ENCODE measurements at places on chromosomes 1 and 21.

GRCh38 chr1:233246965-233247364, 48.6 kb downstream of the PCNX2 start:
- no peak for DNase-seq

DNA sequence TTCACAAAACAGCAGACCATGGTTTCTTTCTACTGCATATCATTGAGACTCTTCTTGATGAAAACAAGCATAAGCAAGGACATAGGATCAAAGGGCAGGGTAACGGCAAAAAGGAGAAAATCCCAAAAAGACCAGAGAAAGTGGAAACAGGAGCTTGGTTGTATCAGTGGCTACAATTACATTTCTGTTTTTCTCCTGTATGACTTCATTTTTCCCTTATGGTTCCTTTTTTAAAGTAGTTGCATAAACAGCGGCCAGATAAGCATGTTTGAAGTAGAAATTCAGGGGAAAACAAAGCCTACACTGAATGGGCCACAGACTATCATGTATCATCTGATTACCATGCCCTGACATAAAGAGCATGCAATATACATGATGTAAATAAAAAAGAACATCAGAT, 4.6 kb downstream of the EGLN1 start:
- no peak for DNase-seq

- DNase-seq = peak; percentile 8
Observed at GRCh38 chr21:20997636-20998455, at the start of gene NCAM2. NCAM2 (plus strand) TSS chr21:20998409.

DNA sequence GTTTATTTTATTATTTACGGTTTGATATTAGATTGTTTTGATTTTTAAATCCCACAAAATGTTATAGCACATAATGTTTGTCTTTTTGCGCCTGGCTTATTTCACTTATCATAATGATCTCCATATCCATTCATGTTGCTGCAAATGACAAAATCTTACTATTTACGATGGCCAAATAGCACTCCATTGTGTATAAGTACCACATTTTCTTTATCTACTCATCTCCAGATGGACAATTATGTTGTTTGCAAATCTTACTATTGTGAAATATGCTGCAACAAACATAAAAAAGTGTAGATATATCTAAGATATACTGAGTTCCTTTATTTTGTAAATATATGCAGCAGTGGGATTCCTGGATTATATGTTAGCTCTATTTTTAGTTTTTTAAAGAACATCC, 1568.3 kb downstream of the AMY1C start:
- DNase-seq = no peak

DNA sequence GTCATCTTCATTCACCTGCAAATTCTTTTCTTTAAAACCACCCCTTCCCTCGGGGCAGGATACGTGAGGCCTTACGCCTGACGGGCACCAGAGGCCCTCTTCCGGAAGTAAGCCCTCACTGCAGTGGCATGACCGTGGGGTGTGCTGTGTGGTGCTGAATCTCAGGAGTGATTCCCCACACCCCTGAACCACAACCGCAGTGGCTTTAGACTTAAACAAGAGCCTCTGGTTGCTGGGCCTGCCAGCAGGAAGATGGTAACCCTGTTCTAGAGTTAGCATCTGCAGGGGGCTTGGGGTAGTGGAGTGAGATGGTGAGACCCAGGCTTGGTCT, 12.1 kb downstream of the BSND start:
- DNase-seq = no peak

GRCh38 chr1:221708076-221708571, 33.8 kb downstream of the DUSP10 start:
- DNase-seq = no peak

DNA sequence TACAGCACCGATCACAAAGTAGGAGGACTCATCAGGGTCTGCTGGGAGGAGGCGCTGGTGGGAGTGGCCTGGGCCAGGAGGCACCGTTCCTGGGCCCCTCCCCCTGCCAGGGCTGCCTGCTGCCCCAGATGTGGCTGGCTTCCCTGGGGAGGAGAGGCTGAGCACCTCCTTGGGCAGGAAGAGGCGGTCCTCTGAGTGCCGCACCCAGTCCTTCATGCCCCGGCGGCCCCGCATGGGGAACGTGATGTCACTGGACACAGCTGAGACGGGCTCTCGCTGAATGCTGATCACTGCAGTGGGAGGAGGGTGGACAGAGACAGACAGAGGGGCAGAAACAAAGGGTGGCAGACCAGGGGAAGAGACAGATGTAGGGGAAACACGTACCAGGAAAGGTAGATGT, 24.8 kb downstream of the ADGRB2 start:
- DNase-seq = no peak

DNA sequence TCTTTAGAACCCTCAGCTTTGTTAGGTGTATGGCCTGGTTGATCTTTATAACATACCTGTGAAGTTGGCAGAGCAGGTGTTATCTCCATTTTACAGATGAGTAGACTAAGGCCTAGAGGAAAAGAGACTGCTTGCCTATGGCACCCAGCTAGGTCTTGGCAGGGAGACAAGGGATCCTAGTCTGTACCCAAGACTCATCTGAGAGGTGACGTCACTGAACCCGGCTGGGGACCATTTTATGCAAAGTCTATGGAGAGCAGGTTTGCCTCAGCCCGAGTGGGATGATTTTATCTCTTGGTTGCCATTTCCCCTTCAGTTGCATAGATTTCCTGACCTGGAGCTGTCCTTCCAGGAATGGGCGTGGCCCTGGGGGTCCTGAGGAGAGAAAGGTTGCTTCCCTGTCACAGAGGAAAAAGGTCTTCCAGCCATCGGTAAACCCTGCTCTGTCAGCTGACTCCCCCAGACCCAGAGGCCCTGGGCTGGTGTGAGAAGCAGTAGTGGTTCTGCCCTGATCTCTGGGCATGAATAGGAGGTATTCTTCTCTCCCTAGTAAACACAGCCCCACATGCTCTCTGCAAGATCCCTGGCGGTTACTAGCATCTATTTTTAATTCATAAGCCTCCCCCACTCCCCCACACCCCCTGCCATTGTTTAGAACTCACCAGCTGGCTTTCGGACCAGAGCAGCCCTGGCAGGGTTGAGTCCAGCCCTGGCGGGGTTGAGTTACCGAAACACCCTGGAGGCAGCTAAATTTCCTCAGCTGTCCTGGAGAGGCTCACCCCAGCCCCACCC, 19.6 kb downstream of the TMCC2 start:
- DNase-seq = no peak

GRCh38 chr1:82108843-82109242, 308.1 kb downstream of the ADGRL2 start:
- DNase-seq = no peak

- DNase-seq = no peak
Observed at GRCh38 chr21:31213787-31214186, 130.3 kb downstream of the TIAM1 start.

DNA sequence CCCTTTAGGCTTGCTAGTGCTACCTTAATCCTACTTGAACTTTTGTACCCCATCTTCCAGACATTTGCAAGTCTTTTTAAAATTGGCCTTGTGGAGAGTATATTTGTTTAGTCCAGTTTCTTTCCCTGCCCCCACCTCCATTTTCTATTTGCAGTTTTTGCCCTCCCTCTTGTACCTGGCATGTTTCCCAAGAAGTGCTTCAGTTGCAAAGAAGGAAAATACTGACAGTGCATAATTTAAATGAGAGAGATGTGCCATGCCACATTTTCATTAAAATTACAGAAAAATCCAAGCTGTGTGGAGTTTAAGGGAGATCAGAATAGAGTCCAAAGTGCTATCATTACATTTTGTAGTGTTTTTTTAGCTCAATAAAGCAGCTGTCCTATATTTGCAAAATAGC, 150.0 kb upstream of the ADGRL2 start:
- no peak for DNase-seq

DNA sequence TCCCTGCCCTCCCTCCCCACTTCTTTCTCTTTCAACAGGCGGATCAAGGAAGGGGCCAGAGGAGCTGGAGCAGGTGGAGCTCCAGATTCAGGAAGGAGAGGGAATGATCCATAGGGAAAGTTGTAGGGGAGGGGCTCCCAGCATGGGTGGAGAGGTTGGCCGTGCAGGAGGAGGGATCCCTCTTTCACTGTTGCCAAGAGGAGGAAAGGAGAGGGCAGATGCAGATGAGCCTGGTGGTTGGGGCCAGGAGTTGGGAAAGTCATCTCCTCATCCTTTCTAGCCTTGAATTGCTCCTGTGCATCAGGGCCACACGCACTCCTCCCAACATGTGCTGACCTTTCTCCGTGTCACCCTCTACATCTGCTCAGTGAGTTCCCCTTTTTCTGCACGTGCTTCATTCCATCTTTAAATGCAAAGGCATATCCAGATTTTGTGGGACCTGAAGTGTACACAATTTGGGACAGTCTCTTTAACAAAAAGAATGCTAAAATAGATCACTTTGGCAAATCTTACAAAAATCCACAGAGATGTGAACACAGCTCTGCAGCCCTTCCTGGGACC, 32.4 kb downstream of the ZBTB18 start:
- DNase-seq = no peak

Measured in stimulated activated CD8-positive, alpha-beta memory T cell treated with anti-CD3 and anti-CD28 coated beads, Interleukin-7, amount 100 ng/mL, for 1 hour (primary cell).